Astrocyte of the spinal cord (primary cell): ENCODE measurements at places on chromosomes 13 and 19.

DNA sequence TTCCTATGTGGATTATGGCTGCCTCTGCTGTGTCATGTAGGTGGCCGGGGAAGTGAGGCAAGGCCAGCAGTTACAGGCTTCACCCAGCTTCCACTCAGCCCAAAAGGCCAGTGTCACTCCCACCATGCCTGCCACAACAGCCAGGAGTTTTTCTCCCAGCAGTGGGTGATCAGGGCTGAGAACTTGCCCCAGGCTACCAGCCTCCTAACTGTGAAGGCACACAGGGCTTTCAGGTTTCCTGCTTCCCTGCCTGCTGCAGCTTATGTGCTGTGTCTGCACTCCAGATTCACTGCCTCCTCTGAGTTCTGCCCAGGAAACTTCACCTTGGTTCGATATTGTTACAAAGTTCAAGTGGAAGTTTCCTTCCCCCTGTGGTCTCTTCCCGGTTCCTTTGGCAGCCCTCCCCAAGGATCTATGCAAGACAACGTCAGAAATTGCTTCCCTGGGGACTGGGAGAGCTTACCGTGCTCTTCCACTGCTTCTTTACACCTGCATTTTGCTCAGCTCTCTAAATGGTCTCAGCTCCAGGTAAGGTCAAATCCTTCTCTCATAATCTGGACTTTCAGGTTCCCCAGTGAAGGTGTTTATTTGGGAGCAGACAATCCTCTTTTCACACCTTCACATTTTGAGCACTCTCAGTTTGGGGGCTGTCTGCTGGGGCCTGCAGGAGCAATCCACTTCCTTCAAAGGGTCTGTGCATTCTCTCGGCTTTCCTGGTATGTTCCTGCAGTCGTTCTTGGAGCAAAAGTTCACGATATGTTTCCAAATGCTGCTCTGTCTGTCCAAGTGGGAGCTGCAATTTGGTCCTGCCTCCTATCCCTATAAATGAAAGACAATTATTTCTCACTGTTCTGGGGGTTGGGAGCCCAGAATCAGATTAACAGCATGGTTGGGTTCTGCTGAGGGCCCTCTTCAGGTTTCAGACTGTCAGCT lies 1730.1 kb upstream of the PRR20A start:
- no peak for DNase-seq

DNA sequence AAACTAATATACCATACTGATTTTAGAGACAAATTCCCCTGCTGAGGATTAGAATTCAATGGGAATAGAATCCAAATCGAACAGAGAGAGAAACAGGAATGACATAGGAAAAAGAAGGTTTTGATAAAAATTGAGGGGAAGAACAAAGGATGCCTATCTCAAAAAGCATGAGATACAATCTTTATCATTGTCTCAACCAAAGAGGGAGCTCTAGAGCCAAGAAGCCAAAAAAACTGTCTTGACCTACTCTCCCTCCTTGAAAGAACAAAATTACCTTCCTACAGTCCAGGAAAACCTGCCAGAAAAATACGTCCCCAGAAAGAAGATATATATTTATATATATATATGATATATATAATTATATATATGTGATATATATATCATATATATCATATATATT lies 39.2 kb upstream of the MIR17HG start:
- no peak for DNase-seq

DNA sequence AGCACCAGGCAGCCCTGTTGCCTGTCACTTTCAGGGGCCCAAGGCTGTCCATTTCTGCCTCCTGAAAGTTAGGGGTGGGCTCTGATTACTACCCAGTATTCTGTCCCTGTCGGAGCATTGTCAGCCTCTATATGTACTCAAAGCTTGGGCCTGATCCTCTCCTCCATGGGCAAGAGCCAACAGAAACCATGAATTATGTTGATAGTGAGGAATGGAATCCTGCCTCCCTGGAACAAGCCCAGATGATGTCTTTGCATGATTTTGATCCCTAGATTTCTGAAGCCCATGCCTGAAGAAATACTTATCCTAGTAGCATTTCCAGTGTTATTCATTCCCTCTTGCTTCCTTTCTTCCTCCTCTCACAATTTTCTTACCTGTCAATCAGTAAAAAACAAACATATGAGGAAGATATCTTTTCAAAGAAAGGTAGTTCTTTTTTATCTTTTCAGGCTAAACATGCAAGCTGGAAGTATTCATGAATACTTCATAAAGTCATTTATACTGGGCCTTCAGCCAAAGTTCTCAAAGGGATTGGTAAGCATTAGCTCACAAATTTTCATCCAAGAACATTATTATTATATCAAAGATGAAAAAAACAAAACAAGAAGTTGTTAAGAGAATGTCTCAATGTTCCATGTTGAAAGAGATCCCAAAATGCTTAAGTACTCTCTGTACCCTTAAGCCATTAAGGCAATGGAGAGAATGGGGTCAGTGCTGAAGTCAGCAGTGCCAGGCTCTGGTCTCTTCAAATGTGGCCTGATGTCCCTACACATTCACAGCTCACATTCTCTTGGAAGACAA lies 171.7 kb downstream of the NHLRC3 start:
- no peak for DNase-seq

DNA sequence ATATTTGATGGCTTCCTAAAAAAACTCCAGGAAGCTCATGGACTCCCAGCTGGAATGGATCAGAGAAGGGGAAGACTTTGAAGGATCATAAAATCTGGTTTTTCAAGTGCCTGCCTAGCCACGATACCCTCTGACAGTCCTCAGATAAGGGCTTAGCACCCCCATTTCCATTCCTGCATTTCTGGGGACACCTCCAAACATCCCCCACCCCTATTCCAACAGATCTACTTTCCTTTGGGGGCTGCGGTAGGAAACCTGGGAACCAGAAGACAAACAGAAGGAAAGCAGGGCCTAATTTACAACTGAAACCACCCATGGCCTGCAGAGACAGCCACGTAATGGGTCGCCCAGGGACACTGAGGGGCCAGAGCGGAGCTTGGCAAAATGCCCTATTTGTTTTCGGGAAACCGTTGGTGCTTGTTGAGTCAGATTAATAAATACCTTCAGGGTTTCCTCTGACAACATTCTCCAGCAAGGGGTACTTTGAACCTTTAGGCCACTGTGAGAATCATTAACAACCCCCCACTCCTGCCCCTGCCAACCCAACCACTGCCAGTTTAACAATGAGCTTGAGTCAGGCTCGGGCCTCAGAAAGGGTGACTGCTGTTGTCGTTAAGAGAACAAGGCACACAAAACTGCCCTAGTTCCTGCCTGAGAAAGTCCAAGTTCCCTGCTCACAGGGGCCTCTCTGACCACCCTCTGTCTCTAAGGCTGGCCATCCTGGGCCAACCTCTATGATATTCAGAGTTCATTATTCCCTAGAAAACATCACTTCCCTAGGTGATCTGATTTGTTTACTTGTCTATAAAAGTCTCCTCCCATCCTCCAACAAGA lies 23.5 kb downstream of the RHPN2 start:
- DNase-seq = peak; percentile 57

DNA sequence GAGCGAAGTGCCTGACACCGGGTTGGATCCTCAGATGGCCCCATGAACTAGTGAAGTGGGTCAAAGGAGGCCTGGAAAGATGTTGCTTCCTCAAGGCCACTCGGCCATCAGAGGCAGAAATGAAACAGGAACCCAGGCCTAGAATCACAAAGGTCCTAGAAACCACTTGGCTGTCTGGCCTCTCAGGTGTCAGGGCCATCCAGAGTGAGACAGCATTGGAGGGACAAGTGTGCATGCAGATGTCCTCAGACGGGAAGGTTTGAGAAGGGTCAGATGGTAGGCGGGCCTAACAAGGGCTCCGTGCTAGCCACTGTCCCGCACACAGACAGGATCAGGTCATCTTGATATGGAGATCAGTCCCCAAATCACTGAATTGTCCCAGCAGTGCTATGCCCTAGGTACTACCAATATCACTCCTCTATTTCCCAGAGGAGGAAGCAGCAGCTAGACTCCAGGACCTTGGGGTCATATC lies 14.3 kb downstream of the CCDC97 start:
- DNase-seq = no peak

- DNase-seq = no peak
Measured at GRCh38 chr19:15118248-15118647, 11.0 kb downstream of the SYDE1 start.

- no peak for DNase-seq
Measured at GRCh38 chr19:17055636-17056035, 19.6 kb downstream of the HAUS8 start.

GRCh38 chr13:22880741-22881720 lies 299.7 kb upstream of the SGCG start:
- DNase-seq = no peak

- DNase-seq = no peak
Measured at GRCh38 chr19:32809754-32810153, 59.8 kb downstream of the SLC7A9 start.

- DNase-seq = no peak
Measured at GRCh38 chr19:1553415-1553814, 14.7 kb downstream of the MEX3D start.

- DNase-seq = no peak
Measured at GRCh38 chr19:56263319-56263718, 9.2 kb upstream of the EDDM13 start.

GRCh38 chr19:2607712-2608601 lies 94.5 kb downstream of the GNG7 start:
- no peak for DNase-seq

GRCh38 chr19:47756953-47757608 lies 11.7 kb downstream of the NOP53 start:
- DNase-seq = no peak

- DNase-seq = peak; percentile 61
Measured at GRCh38 chr13:42007844-42008243, 40.6 kb upstream of the DGKH start.

DNA sequence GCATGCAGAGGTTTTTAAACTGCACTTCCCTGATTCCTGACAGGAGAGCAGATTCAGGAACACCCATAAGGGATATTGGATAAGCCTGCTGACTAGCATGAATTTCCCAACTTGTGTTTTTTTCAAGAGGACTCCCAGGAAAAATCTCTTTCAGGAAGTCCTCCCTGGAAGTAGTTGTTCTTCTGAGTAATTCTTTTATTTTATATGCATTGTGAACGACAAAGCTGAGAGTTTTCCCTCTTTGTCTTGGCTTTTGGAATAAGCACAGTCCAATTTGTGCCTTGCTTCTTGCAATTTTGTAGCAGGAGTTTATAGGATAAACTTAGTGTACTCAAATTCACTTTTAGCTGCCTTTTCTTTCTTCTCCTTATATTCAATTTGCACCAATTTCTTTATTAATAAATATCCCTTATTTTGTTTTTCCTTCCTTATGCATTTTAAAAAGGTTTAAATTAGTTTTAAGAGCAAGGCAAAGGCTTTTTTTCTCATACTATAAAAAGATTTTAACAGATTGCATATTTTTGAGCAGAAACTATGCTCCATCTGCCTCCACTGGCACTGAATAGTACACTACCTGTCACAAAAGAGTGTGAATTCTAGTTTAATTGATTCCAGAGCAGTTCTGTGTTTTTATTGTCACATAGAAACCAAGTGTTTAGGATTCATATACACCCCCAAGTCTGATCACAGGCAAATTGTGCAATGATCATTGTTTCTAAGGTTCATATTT lies 543.3 kb upstream of the SPRY2 start:
- DNase-seq = no peak

- DNase-seq = no peak
Measured at GRCh38 chr13:20404488-20405222, 121.0 kb downstream of the CRYL1 start.

- DNase-seq = no peak
Measured at GRCh38 chr19:58407658-58408151, 744 bp upstream of the ZNF584 start.

DNA sequence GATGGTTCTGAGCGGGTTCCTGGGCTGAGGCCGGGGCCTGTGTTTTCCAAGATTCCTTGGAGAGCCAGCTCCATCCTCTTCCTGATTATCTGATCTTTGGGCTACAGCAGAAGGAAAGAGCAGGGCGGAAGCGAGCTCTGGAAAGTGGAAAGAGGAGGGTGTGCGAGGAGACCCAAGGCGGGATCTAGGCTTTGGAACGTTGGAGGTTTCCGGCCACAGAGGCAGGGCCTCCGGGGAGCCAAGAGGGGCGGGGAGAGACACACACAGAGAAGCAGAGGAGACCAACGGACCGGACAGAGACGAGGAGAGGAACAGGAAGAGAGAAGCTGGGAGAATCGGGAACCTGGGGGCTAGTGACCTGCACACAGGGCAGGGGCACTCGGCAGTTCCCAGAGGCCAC lies at the start of gene CLEC11A:
Gene CLEC11A, plus strand, starts transcription at position 296 of the 400 bp plus-strand sequence. CDS start 162 bp downstream, outside the sequence.
- peak; percentile 41 for DNase-seq

GRCh38 chr13:113146750-113147149 lies 11.7 kb upstream of the PROZ start:
- no peak for DNase-seq

DNA sequence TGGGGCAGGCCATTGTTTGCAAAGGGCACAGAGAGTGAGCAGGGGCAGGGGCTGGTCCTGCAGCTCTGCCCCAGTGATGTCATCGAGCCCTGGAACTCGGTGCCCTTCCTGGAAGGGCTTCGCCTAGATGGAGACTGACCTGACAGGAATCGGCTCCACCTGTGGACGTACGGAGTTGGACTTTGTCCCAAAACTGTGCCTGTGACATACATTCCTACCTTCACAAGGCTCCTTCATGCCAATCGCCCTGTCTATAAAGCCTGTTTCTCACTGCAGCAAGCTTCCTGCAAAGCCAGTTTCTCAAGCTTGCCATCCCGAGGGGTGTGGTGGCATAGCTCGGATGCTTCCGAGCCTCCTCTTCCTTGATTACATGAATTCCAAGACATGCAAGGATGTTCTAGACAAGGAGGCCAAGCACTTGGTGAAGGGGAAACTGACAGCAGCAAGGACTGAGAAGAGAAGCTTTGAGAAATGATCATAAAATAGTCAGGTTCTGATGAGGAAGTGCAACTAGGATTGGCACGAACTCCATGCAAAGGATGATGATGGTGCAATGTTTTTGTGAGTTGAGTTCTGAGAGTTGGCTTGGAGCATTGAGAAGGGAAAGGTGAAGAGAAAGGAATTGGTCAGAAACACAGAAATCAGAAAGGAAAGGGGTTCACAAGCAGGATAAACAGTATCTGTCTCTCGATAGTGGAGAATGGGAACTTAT lies 73.6 kb upstream of the STK24 start:
- DNase-seq = no peak

DNA sequence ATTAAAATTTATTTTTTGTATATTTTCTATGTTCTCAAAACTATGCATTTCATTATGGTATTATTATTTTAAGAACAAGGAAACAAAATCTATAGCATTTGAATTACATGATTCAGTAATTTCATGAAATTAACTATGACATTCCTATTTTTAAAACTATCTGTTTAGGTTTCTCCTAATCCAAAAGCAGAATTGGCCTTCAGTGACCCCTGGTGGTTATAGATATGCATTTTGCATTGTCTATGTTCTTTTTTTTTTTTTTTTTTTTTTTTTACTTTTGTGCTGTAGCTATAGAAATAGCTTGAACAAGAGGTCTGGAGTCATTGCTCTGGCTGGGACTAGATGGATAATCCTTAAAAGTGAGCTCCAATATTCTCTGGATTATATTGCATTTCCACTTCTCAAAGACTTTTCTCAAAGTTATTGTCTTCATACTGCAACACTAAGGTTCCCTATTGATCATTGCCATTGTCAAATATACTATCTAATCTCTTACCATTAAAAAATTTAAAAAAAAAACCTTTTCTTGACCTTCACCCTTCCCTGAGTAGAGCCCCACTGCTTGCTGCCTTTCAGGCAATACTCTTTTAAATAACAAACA lies 15.9 kb upstream of the DNAJC3 start:
- peak; percentile 53 for DNase-seq
